ENCODE measurements at places on chromosomes 5 and 9.

GRCh38 chr5:40547557-40547956, 132.2 kb upstream of the PTGER4 start:
- ATAC-seq = no peak

GRCh38 chr5:10629682-10630081, 65.8 kb downstream of the ANKRD33B start:
- no peak for ATAC-seq

DNA sequence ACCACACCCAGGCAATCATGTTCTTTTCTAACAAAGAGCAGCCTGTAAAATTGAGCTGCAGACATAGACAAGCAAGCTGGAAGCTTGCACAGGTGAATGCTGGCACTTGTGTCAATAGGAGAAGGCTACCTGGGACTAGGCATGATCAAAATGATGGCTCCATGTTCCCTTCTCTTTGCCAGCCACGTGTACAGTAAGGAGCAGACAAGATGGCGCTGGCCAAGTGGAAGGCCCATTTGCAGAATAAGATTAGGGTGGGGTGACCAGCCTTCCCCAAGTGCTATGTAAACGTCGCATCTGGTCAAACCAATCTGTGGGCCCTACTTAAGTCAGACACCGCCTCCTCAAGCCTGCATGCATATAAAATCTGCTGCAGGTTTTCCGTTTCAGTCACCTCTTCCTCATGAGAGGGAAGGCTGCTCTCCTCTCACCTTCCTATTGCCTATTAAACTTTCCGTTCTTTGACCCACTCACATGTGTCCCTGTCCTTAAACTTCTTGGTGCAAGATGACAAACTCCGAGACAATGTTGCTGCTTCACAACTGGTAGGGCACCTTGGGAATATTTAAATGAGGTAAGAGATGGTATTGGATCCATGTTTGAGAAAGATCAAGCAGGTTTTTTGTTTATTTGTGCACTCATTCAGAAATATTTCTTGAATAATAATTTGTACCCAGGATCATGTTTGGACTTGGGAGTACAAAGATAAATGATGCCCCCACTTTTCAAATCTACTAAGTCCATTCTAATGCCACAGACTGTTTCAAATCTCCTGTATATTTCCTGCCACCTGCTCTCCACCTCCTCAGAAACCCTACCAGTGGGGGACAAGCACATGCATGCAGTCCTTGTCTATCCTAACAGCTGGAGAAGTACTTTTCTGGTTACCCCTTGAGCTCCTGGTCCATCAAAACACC, 30.7 kb upstream of the TGFBR1 start:
- no peak for ATAC-seq

DNA sequence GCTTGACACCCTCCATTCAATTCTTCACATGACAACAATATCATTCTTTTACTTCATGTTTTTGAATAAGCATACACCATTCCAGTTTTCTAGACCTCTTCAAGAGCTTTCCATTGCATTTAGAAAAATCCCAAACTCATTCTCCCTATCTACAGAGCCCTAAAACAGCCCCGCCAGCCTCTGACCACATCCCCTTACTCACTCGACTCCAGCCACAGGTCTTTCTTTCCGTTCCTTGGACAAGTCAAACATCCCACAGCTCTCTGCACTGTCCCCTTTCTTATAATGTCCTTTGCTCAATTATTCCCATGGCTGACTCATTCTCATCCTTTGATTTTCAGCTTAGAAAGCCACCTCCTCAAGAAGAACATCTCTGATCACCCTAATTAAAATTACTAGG, 38.2 kb downstream of the TTC39B start:
- no peak for ATAC-seq

DNA sequence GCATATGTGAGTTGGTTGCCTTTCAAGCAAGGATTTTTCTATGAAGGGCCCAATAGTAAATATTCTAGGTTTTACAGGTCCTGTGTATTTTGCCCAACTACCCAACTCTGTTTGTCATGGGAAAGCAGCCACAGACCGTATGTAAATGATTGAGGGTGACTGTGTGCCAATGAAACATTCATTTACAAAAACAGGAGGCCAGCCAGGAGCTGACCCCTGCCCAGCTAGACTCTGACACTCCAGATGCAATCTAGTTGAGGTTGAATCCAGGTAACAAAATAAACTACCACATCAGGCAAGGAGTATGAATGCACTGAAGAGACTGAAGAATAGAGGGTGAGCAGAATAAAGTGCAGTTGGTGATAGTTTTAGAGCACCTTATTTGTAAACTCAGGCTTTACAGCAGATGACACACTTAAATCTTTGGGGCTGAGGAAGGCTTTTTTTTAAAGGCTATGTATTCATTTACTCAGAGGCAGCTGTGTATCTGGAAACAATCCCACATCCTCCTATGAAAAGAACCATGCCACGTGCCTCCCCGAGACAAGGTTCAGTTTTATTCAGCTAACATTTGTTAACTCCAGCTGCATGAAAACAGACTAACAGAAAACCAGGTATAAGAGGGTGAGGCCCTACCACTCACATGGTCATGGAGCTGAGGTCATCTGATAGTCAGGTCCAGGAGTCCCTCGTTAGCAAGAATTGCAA, 60.7 kb downstream of the SLC1A1 start:
- ATAC-seq = no peak

- no peak for ATAC-seq
These were observed 50.4 kb upstream of the PTGS1 start for GRCh38 chr9:122320413-122320881.
